ENCODE measurements at places on chromosomes 2 and 18.

DNA sequence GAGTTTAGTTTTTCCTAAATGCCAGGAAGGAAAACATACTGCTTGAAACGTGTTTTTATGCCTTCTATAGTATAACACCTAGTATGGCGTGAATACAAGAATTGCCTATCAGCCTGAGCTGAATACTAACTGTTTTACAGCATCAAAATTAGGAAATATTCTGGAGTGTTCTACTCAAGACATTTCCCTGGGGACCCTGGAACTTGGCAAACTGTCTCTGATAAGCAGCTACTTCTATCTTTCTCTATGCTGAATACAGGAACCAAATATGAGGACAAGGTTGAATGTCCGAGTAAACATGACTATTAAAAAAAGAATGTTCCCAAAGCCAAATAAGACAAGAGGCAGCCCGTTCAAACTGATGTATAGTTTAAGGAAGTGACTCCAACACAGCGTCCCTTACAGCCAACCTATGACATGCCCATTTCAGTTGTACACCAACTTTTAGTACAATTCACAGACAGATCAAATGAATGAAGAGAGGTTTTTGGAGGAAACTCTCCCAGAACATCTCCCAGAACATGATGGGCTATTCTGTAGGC, 951.3 kb upstream of the ACVR2A start:
- no peak for DNase-seq

DNA sequence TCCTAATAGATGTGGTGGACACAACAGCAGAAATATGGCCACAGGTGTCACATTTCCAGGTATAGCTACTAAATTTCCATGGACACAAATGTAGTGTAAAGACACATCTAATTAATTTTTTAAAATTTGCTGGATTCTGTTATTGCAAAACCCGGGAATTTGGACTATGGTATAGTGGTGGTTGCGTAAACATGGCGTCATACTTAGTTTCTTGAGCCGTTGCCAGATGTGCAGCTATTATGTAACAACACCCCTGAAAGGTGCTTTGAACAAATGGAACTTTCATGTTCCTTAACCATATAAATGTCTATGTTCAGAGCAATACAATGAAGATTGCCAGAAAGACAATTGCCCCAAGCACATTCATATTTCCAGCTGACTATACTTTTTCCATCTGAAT, 85.9 kb downstream of the HRH4 start:
- DNase-seq = no peak

DNA sequence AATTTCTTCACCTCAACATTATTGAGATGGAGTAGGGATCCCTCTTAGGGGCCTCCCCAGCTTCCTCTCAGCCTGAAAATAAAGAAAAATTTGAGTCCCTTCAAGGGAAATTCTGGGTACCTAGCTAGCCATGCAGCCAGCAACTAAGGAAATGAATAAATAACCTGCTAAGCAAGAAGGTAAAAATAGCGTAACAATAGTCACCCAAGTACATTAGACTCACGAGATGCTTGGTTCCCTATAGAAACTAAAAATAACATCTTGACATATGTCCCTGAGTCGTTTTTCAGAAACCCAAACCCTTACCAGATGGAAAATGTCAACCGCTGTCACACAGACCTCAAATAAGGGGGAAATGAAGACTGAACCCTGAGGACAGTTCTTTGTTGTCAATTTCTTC, 51.9 kb downstream of the CACNB4 start:
- DNase-seq = no peak

DNA sequence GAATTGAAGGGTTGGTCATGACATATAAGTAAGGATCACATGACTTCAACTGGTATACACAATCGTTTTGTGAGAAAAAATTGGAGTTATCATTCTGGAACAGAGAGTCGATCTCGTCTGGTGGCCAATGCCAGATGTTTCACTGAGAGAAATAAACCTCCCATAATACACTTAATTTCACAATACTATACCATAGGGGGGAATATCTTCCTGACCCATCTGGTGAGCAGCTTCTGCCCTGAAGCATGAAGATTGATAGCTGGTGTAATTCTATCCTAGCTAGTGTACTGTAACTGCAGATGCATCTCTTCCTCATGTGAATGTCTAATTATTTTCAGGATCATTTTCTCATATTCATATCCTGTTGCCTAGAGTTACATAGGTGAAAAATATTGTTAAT, 15.7 kb upstream of the CDH7 start:
- DNase-seq = no peak

DNA sequence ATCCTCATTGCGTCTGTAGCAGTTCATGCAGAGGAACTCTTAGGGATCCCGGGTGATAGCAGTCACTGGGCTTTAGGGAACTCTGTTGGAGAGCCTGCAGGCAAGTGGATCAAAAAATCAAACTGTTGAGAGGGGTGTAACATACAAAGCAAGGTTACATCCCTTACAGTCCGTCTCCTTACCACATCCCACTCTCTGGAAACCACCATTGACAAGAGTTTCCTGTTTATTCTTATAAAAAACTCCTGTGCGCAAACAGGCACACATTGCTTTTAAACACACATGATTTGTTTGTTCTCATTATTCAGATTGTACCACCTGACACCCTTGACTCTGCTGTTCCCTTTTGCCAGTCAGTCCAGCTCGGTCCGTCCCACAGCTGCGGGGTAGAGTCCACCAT, 137.7 kb downstream of the LTBP1 start:
- no peak for DNase-seq

DNA sequence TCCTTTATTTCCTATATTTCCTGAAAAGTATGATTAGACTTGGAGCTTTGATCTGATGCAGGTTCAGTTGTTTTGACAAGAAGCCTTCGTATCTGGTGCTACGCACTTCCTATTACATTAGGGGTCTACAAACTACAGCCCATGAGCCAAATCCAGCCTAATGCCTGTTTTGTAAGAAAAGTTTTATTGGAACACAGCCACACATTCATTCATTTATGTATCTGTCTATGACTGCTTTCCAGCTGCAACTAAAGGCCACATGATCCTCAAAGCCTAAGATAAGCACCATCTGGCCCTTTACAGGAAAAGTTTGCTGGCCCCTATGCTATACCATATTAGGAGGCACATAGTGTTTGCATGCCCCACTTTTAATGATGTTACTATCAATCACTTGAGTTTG, 26.0 kb downstream of the EIF2AK3 start:
- DNase-seq = no peak

- no peak for DNase-seq
These were observed 84.9 kb downstream of the ACKR3 start for GRCh38 chr2:236654496-236654895.

GRCh38 chr2:222283634-222284033, 15.2 kb downstream of the PAX3 start:
- DNase-seq = no peak

DNA sequence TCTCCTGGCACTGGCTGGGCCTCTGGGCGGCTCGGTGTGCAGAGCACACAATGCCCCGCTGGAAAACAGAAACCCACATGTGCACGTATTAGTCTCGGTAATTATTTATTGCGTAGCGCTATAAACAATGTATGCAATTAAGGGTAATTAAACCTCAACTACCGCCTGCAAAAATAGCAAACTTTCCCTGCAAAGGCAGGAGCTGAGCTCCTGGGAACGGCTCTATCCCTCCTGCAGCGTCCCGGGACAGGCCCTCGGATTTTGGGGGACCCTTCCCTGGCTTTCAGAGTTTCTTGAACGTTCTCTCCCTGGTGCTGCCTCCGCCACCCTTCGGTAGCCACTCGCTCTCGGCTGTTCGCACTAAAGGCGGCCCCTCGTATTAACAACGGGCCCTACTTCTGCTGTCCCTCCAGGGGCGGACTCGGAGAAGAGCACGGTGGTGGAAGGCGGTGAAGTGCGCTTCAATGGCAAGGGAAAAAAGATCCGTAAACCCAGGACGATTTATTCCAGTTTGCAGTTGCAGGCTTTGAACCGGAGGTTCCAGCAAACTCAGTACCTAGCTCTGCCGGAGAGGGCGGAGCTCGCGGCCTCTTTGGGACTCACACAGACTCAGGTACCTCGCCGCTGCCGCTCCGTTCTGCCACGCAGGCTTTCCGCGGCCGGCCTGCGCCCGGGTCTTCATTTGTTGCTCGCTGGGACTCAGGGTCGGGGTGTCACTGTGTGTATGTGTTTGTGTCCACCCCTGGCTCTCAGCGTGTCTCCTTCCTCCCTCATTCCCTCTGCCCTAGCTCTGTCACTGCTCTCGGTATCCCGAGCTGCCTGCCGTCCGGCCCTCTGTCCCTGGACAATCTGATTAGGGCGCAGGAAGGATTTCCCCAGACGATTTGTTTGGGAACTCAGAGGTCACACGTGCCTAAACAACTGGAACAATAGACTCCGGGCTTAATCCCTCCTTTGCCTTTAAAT, 1.2 kb downstream of the DLX1 start:
- DNase-seq = no peak

GRCh38 chr2:240928476-240929363, 22.6 kb downstream of the CROCC2 start:
- no peak for DNase-seq

DNA sequence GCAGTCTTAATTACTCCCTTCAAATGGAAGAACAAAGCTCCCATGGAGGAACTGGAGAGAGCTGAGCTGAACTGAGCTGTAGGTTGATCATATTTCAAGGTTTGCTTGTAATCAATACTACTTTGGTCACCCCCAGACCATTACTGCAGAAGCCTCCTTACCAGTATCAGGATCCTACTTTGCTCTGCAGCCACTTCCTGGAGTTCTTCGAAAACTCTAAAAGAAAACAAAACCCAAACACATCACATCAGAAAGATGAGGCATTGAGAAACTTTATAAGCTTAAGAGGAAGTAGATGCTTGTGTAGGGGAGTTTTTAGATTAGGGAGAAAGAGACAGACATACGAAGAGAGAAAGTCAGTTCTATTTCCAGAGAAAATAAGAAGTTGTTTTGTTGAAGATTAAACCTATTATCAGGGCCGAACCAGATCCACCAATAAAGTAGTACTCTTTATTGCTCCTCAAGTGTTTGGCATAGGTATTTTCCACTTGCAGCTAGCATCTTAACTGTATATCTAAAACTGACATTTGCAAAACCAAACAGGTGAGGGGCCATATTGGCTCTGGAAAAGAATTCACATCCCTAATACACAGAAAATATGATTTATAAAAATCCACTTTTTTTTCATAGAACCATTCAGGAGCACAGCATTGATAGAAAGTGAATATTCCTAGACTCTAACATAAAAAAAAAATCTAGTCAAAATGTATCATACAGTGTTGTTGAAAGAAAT, 166.9 kb upstream of the KLF7 start:
- no peak for DNase-seq

All from activated CD4-positive, alpha-beta T cell treated with anti-CD3 and anti-CD28 coated beads for 1 hour (primary cell).